GDM1 (cell line): ENCODE measurements at places on chromosomes 16 and 17.

DNA sequence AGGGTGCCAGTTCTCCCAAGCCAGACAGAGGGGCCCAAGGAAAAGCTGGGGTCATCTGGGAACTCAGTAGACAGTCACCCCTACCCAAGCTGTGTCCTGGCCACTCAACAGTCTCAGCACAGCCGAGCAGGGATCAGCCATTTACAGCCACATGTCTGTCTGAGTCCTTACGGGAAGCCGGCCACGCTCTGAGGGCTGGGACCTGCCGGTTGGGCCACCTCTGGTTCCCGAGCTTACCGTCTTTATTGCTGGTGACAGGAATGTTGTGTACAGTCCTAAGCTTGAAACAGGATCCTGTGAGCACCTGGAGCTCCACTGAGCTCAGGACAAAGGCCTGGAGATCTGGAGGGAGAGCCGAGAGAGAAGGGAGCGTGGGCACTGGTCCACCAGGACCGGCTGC, 59.8 kb downstream of the TIMM22 start:
- DNase-seq, result no peak

GRCh38 chr17:74297941-74298340, 23.9 kb downstream of the DNAI2 start:
- no peak for DNase-seq

DNA sequence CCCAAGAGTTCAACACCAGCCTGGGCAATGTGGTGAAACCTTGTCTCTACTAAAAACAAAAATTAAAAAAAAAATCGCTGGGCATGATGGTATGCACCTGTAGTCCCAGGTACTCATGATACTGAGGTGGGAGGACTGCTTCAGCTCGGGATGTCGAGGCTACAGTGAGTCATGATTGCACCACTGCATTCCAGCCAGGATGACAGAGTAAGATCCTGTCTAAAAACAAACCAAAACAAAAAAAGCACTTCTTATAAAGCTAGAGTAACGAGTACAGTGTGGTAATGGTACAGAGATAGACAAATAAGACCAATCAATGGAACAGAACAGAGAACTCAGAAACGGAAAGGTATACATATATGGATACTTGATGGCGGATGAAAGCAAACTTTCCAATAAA, 4.4 kb downstream of the NSMCE1 start:
- no peak for DNase-seq

- DNase-seq, result no peak
These were observed 80.4 kb upstream of the AKTIP start for GRCh38 chr16:53583401-53583800.

- no peak for DNase-seq
These were observed 11.4 kb downstream of the UNK start for GRCh38 chr17:75795820-75796607.

DNA sequence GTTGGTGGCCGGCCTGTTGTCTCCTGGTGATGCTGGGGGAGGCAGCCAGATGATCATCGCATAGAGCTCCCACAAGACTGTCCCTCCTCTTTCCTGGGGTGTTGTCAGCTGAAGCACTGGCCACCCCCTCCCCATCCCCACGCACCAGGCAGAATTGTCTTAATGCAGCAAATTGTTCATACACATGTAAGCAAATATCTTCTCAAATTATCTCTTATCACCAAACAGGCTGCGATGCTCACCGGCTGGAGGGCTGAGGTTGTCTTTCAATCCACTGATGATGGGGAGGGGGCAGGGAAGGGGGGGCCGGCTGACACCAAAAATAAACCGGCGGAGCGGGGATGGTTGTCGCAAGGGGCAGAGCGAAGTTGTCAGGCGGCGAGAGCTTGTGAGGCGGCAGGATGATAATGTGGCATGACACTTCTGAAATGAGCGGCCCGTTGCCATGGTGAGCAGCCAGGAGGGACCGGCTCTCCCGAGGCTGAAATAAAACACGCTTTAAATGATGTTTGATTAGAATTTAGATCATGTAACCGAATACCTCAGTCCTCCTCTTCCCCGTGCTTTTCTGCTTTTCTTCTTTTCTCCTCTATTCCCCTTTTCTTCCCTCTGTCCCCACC, 59.8 kb downstream of the MRM1 start:
- DNase-seq, result no peak

DNA sequence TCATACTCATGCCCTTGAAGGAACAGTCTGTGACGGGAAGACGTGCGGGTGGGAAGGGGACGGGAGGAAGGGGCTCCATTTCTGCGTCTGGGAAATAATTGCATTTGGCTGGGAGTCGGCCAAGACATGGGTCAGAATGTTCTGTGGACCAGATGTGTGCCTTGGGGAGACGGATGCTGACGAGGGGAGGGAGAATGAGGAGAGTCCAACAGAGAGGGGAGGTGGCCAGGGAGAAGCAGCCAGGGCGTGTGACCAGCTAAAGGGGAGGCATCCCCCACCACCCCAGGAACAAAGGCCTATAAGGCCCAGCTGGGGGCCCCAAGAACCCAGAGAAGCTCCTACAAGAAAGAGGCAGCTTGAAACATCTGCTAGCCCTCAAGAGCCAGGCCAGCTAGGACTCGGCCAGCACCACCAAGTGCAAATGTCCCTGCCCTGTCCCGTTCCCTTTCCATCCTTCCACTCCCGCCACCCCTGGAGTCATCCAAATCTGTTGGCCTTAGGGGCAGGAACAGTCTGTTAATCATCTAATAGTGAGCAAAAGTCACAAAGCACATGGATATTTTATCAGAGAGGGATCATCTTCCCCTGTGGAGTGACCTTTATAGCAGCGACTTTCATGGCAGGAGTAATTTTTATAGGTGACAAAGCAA, 42.5 kb upstream of the BCO1 start:
- no peak for DNase-seq

DNA sequence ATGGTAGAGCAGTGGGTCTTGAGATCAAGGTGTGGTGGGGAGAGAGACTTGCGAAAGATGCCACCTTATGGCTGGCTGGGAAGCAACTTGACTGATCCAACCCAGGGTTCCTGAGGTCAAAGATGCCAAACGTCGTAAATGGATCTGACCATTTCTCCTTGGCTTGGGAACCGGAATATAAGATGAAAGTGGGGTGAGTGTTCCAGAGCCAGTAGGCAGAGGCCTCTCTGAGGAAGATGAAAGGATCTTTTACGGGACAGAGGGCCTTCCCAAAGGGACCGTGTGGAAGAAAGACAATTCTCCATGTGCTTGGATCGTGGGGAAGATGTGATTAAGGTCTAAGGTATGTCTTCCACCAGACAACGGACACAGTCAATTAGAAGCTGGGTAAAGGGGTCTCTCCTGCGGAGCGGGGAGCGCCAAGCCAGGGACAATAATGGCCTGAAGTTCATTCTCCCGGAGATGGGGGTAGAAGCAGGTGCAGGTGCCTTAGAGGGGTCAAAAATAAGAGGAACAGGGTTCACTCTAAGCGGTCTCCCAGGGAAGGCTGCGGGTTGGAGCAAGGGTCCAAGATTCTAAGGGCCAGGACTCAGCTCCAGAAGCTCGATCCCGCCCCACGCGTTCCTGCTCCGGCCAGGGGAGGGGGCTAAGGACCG, 800 bp downstream of the FXR2 start:
- no peak for DNase-seq

GRCh38 chr17:49739641-49740271, 24.2 kb downstream of the FAM117A start:
- DNase-seq, result peak; percentile 85

DNA sequence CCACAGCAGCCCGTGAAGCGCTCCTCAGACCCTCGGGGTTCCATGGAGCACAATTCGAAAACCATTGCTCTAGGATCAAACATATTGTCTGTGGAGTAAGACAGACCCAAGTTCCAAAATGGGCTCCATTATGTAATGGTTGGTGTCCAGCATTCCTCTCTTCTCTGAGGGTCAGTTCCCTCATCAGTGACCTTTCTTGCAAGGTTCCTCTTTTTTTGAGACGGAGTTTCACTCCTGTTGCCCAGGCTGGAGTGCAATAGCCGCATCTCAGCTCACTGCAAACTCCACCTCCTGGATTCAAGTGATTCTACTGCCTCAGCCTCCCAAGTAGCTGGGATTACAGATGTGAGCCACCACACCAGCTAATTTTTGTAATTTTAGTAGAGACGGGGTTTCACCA, 28.4 kb downstream of the PLXDC1 start:
- no peak for DNase-seq

DNA sequence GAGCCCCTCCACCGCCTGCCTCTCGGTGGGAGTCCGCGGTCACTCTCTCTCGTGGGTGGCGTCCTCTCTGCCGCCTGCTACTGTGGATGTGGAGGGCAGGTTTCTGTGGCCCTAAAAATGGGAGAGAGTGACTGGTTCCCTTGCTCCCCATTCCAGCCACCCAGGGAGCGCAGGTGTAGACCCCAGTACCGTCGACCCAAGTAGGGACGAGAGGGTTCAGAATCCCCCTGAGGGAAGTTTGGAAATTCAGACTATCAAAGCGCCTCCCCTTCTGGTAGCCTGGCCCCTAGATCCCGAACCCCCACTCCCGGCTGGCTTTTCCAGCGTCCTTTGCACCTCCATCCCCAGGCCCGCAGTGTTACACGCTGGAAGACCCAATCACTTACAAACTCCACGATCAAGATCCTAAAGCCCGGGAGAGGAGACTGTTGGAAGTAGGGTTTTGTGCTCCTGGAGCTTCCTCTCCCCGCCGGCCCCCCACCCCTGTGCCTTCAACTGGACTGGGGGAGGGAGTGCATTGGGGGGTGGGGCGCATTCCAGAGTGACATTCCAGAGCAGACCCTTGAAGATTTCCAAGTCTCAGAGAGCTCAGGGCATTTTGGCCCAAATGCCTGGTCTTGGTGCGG, 991 bp downstream of the GPRC5C start:
- DNase-seq, result no peak

DNA sequence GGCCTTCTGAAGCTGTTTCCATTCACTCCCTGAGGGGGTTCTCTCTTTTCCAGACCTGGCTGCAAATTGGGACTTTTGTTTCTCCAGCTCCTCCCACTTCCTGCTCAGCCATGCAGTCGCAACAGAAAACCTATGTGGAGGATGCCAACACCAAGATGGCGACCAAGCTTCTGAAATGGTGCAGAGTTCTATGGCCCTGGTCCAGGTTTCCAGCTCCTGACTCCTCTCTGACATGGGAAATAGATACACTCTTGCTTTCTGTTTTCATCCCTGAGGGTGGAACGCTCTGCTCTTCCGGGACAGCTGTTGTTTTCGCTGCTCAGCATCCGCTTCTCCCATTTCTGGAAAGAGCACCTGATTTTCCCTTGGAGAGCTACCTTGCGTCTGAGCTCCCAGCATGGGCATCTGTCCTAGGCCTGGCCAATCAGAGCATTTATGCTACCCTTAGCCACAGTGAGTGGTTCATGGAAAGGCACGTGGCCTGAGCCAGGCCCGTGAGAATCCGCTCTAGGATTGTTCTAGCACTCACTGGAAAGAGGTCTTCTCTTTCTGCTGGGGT, 8.1 kb downstream of the GPRC5B start:
- DNase-seq, result no peak

DNA sequence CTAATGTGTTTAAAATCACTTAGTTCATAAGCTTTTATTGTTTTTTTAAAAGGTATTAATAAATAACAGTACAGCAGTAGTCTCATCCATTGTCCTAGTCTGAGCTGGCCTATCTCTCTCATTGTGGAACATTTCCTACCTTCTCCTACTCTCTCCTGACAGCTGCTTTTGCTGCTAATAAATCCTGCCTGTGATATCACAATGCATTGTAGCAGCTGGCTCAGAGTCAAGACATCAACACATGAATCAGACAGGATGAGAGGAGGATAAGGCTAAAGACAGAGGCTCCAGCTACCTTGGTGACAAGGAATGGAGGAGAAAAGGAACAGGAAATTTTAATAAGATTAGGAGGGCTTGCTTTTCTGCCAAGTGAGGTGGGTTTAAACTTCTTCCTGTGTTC, 626.1 kb downstream of the HS3ST4 start:
- no peak for DNase-seq

GRCh38 chr17:70286391-70286790, 117.1 kb downstream of the KCNJ2 start:
- no peak for DNase-seq

- DNase-seq, result no peak
These were observed 598.4 kb upstream of the SOX9 start for GRCh38 chr17:71522383-71522782.

DNA sequence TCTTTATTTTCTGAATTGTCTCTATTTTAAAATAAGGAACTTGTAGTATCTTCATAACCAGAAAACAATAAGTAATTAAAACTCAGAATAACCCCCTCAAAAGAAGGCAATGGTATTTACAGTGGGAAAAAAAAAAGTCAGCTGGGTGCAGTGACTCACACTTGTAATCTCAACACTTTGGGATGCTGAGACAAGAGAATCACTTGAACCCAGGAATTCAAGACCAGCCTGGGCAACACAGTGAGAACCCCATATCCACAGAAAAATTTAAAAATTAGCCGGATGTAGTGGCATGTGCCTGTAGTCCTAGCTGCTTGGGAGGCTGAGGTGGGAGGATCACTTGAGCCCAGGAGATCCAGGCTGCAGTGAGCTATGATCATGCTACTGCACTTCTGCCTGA, 33.5 kb downstream of the ADAM11 start:
- DNase-seq, result no peak

GRCh38 chr16:87404764-87405625, 12.9 kb downstream of the MAP1LC3B start:
- no peak for DNase-seq

- no peak for DNase-seq
These were observed 5.0 kb downstream of the BBS2 start for GRCh38 chr16:56514845-56515244.

DNA sequence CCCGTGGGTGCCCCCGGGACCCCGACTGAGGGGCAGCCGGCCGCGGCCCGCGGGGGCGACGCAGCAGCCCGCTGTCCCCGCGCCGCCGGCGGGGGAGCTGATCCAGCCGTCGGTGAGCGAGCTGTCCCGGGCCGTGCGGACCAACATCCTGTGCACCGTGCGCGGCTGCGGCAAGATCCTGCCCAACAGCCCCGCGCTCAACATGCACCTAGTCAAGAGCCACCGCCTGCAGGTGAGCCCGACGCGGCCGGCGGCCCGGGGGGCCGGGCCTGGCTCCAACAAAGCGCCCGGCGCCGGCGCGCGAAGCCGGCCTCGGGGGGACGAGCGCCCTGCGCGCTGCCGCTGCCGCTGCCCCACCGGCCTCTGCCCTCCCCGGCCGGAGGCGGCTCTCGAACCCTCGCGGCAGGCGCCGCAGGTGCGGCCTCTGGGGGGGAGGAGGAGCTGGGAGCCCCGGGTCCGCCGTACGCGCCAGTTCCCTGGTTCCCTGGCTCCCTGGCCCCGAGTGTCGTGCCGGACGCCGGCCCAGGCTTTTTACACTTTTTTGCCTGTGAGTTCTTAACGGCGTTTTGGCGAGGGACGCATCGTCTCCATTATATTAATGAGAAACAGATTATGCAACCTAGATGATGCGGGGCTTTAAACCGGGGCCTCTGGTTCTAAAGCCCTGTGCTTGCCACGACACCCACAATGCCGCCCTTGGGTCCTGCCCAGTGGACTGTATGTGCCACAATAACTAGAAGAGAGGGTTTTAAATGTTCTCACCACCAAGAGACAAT, 521 bp downstream of the ATMIN start:
- no peak for DNase-seq

GRCh38 chr17:72199256-72199655, 78.4 kb downstream of the SOX9 start:
- no peak for DNase-seq
